GM23248 (cell line): ENCODE measurements at places on chromosomes 4 and X. TPM values are rescaled to one million over a fixed set of nuclear protein-coding genes. Genes with fewer than 3 reads are reported as not detected.

RAB41 gene
- not detected in 2 replicates for total RNA-seq

GAGE12F gene
- total RNA-seq: not detected in 2 replicates

GYPE gene
- 2.5 and 6.6 TPM in 2 replicates for total RNA-seq

GLRA3 gene
- total RNA-seq: not detected in 2 replicates

IL2 gene
- not detected in 2 replicates for total RNA-seq

MRFAP1 gene
- 95.7 and 108 TPM in 2 replicates for total RNA-seq

RTL3 gene
- under 0.01 and 0.11 TPM in 2 replicates for total RNA-seq

TBC1D19 gene
- 25.0 and 37.3 TPM in 2 replicates for total RNA-seq

EDA gene
- total RNA-seq: 0.11 TPM in 1 of 2 replicates, not detected in the other

SERTM2 gene
- total RNA-seq: not detected in 2 replicates

FREM3 gene
- total RNA-seq: not detected in 2 replicates

GAGE12J gene
- total RNA-seq: not detected in 2 replicates

HAUS7 gene
- 18.1 and 28.3 TPM in 2 replicates for total RNA-seq

NOCT gene
- 12.6 and 15.3 TPM in 2 replicates for total RNA-seq

DCHS2 gene
- not detected in 2 replicates for total RNA-seq

PLK4 gene
- total RNA-seq: 6.7 and 8.5 TPM in 2 replicates

DNA sequence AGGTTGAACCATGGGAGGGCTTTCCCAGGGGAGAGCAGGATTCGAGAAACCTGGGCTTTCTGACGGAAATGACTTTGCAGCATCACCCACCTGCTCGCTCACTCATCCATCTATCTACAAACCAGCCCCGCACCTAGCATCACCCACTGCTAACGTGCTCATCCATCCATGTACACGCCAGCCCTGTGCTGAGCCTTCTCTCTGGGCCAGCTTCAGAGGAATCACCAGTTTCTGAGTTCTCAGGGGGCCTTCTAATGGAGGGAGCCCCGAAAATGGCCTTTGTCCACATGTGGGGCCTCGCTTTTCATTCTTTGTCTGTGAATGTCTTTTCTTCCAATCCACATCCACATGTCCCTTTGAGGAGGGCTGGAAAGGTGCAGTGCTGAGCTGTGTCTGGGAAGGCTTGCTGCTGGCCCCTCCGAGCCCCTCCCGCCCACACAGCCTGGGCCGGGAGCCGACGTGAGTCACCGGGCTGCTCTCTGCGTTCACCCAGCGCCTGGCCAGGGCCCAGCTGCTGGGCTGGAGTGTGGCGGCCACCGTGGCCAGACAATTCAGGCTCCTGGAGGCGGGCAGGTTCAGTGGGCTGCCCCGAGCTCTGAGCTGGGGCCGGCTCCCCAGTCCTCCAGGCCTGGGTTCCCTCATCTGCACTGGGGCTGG lies 14.7 kb downstream of the SORCS2 start:
- peaks cover 74% of the 10 kb centered on the region for H3K4me1 ChIP-seq
- DNase-seq: peak; percentile 98
- no peaks in the 10 kb centered on the region for H3K36me3 ChIP-seq
- H3K27ac ChIP-seq: peak overlapping the region; percentile 95
- no peaks in the 10 kb centered on the region for H3K27me3 ChIP-seq
- H3K4me3 ChIP-seq: peak overlapping the region; percentile 49

DNA sequence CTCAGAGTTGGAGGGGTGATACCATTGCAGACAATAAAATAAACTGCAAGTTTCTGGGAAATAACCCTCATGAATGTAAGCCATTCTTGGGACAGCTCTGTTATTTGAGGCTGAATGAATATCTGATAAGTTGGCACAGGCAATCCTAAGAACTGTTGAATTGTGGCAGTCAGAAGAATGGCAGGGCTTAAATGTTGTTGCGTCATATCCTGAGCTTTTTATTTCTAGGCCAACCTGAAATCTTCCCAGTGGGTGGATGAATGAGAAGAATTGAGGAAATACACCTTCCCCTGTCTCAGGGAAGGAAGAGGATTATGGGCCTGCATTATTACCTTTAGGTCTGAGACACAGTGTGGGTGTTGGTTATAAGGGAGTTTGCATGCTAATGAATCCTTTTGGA lies 64.4 kb upstream of the C4orf54 start:
- H3K36me3 ChIP-seq: no peaks in the 10 kb centered on the region
- no peaks in the 10 kb centered on the region for H3K27me3 ChIP-seq
- H3K4me1 ChIP-seq: peaks cover 3% of the 10 kb centered on the region; the same call in 1 of the 2 replicates

DNA sequence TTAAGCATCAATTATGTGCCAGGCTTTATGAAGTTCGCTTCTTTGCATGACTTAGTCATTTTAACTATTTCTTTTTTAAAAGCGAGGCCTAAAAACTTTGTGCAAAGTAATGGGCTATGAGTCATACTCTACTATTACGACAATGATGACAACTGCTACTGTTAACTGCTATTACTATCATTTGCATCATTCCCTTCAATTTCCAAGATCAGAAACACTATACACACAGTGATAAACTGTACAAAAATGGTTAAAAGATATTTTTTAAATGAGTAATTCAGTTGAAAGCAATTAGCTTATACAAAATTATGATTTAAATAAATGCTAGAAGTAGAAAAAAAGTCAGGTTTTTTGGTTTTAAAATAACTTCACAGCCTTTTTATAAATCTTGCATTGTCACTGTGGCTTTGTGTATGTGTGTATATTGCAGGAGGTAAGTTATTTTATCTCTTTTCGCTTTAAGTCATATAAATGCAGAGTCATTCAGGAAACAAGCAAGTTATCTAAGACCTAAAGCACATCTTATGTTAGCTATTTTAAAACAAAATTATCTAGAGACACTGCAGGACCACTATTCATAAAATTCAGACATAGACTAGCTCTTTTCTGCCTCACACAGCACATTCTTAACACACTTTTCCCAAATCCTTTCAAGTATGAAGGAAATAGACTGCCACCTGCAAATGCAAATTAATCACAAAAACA lies 18.5 kb upstream of the CXCL3 start:
- H3K4me3 ChIP-seq: no peak overlapping the region
- H3K36me3 ChIP-seq: no peaks in the 10 kb centered on the region
- peak overlapping the region; percentile 86 for H3K27ac ChIP-seq

GRCh38 chr4:168569066-168569930 lies 72.4 kb downstream of the PALLD start:
- H3K4me1 ChIP-seq: peaks cover 20% of the 10 kb centered on the region
- no peaks in the 10 kb centered on the region for H3K36me3 ChIP-seq
- H3K27me3 ChIP-seq: no peaks in the 10 kb centered on the region
- H3K4me3 ChIP-seq: peak overlapping the region; percentile 31

DNA sequence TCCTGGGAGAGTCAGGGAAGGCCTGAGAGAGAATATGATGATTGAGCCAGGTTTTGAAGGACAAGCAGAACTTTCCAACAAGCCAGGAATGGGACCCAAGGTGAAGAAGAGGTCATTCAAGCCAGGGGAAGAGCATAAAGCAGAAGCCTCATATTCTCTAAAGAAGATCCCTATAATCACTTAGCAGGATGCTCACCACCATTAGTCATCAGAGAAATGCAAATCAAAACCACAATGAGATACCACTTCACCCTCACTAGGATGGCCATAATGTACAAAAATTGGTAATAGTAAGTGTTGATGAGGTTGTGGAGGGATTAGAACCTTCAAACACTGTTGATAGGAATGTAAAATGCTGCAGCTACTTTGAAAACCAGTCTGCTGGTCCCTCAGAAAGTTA lies 20.5 kb upstream of the SUPT20HL1 start:
- H3K36me3 ChIP-seq: no peaks in the 10 kb centered on the region
- no peaks in the 10 kb centered on the region for H3K27me3 ChIP-seq
- DNase-seq: peak; percentile 3
- no peak overlapping the region for H3K4me3 ChIP-seq

DNA sequence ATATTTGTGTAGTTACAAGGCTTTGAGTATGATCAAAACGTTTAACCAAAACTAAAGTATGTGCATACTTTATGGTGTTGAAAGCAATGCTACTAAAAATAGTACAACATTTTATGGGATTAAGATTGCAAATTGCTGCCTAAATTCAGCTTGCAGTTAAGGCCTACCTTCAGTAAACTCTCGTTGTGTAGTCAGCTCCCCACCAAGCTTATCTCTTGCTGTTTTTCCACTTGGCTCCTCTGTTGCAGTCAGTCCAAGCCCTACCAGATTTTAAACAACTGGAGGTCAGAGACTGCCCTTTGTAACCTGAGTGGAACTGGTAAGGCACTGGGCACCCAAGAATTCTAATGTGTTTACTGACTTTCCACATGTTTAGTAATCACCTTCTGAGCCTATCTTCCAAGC lies 25.7 kb downstream of the AFF1 start:
- no peak overlapping the region for H3K4me3 ChIP-seq
- H3K36me3 ChIP-seq: no peaks in the 10 kb centered on the region
- peak; percentile 19 for DNase-seq
- peaks cover 36% of the 10 kb centered on the region for H3K4me1 ChIP-seq
- no peaks in the 10 kb centered on the region for H3K27me3 ChIP-seq

- no peak for DNase-seq
These were observed 48.9 kb downstream of the CHIC2 start for GRCh38 chr4:54015423-54016030.

- DNase-seq: no peak
- no peak overlapping the region for H3K4me3 ChIP-seq
- 0 out of 2 replicates have a peak, but pooled peaks cover 9% of the 10 kb centered on the region for H3K27me3 ChIP-seq
These were observed 117.0 kb downstream of the DCTD start for GRCh38 chr4:182800216-182800515.

DNA sequence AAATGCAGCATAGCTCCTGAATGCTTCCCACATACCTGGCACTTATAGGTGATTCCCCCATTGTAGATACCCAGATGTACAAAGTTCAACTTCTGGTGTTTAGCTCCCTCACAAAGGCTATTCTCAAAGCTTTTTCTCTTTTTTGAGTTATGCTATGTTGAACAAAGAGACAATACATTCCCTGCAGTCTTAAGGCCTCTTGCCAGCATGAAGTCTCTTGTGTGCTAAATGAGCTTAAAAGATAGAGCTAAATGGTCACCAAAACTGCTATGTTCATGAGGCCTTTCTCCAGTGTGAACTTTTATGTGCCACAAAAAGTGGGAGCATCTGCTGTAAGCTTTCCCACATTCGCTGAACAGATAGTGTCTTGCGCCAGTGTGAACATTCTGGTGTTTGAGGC lies 111.2 kb upstream of the TMEM47 start:
- H3K36me3 ChIP-seq: no peaks in the 10 kb centered on the region
- H3K27me3 ChIP-seq: no peaks in the 10 kb centered on the region
- H3K27ac ChIP-seq: no peak overlapping the region

DNA sequence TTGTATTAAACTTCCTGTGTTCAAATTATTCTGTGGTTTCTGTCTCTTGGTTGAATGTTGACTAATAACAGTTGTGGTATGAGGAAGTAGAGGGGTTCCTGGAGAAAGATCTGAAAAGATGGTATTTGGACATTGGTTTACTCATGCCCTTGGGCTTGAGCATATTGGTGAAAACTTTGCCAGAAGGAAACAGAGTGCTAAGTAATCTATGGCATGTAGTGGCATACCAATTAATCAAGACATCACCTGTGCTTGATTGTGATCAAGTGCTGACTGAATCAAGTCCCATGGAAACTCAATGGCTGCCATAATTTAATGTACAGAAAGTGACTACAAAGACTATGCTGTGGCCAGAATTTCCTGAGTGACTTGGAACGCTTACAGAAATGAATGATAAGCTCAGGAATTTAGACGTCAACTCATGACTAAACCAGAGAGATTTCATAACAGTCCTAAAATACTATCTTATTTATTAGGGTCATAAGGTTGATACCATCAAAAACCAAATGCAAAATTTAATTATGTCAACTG lies 2062.9 kb downstream of the ARAP2 start:
- peaks cover 36% of the 10 kb centered on the region for H3K4me1 ChIP-seq
- peak overlapping the region; percentile 38 for H3K4me3 ChIP-seq

DNA sequence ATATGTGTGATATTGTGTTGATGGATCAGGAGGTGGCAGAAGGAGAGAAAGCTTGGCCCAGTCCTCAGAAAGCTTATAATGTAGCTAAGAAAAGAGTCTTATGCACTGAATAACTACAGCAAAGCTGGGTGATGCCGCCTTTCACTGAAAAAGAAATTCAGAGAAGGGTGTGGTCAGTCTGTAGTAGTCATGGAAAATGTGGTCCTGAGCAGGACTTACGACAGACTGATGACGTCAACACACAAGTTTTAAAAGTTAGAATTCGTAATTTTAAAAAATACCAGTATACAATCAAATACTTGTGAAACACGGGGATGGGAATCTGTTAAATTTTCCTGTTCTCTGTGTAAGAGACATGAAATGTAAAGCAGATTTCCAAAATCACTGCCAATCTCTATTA lies 87.0 kb upstream of the RAPGEF2 start:
- H3K36me3 ChIP-seq: no peaks in the 10 kb centered on the region
- peaks cover 28% of the 10 kb centered on the region for H3K4me1 ChIP-seq
- H3K27ac ChIP-seq: no peak overlapping the region
- no peaks in the 10 kb centered on the region for H3K27me3 ChIP-seq
- peak; percentile 76 for DNase-seq

GRCh38 chr4:57148177-57148576 lies 38.0 kb upstream of the IGFBP7 start:
- no peaks in the 10 kb centered on the region for H3K36me3 ChIP-seq
- peaks cover 29% of the 10 kb centered on the region for H3K4me1 ChIP-seq
- no peaks in the 10 kb centered on the region for H3K27me3 ChIP-seq
- H3K27ac ChIP-seq: peak overlapping the region; percentile 89
- DNase-seq: peak; percentile 43
- no peak overlapping the region for H3K4me3 ChIP-seq

DNA sequence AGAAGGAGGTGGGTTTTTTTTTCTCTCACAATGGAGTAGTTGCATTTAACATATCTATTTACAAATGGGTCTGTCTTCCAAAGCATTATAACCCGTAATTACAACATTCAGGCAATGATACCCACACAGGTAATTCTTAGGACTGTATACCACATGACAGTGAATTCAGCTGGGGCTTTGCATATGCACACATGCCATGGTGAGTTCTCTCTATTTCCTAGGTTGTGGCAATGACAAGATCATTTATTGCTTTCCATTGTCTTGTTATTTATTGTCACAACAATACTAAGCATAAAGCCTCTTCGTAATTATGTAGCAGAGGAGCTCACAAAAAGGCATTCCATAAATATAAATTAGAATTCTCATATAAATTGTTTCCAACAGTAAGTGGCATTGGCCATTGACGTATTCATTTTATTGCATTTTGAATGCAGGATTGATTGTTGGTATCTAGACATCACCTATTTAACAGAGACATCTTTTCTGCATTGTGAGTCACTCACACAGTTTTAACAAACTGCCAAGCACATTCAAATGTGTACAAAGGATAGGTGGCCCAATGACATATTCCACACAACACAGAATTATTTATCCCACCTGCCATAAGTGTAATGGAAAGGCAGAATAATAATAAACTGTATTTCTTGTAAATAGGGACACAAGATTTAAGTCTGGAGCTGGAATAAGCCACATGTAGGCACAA lies 390.7 kb upstream of the GALNT7 start:
- H3K27ac ChIP-seq: no peak overlapping the region
- no peak for DNase-seq
- no peaks in the 10 kb centered on the region for H3K36me3 ChIP-seq
- H3K4me1 ChIP-seq: no peaks in the 10 kb centered on the region

- DNase-seq: peak; percentile 82
- no peaks in the 10 kb centered on the region for H3K4me1 ChIP-seq
- no peaks in the 10 kb centered on the region for H3K36me3 ChIP-seq
- no peak overlapping the region for H3K27ac ChIP-seq
These were observed 738.3 kb upstream of the FRG1 start for GRCh38 chr4:189202182-189202868.

- H3K36me3 ChIP-seq: peaks cover 9% of the 10 kb centered on the region
- peak; percentile 79 for DNase-seq
- peak overlapping the region; percentile 84 for H3K27ac ChIP-seq
- peaks cover 18% of the 10 kb centered on the region for H3K4me1 ChIP-seq
- peak overlapping the region; percentile 89 for H3K4me3 ChIP-seq
These were observed 2.7 kb downstream of the TMEM165 start for GRCh38 chr4:55398461-55398860.

GRCh38 chrX:121103381-121103780 lies 56.0 kb downstream of the GLUD2 start:
- H3K27ac ChIP-seq: no peak overlapping the region
- DNase-seq: no peak
- no peaks in the 10 kb centered on the region for H3K27me3 ChIP-seq
- H3K4me3 ChIP-seq: no peak overlapping the region
